Activated CD4-positive, alpha-beta T cell treated with anti-CD3 and anti-CD28 coated beads, Interleukin-2, amount 50 U/mL, for 1 hour (primary cell): ENCODE measurements at places on chromosomes 11 and 22.

DNA sequence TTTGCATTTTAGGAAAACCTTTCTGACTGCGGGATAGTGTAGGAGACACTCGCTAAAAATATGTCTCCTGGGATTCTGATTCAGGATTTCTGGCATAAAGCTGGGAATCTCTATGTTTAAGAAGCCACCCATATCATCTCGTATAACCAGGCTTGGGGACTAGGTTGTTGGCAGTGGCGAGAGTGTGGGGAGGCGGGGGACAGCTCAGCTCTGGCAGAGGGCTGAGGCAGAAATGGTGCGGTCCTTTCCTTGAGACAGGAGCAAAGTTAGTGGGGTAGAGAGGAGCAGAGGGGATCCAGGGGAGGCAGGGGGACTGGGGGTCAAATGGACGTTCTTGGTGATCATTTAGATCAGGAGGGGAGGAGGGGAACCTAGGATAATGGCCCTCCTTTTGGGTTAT, 74.3 kb downstream of the TEAD1 start:
- DNase-seq = no peak

GRCh38 chr22:47411006-47411405, 648.6 kb downstream of the TBC1D22A start:
- DNase-seq = no peak

DNA sequence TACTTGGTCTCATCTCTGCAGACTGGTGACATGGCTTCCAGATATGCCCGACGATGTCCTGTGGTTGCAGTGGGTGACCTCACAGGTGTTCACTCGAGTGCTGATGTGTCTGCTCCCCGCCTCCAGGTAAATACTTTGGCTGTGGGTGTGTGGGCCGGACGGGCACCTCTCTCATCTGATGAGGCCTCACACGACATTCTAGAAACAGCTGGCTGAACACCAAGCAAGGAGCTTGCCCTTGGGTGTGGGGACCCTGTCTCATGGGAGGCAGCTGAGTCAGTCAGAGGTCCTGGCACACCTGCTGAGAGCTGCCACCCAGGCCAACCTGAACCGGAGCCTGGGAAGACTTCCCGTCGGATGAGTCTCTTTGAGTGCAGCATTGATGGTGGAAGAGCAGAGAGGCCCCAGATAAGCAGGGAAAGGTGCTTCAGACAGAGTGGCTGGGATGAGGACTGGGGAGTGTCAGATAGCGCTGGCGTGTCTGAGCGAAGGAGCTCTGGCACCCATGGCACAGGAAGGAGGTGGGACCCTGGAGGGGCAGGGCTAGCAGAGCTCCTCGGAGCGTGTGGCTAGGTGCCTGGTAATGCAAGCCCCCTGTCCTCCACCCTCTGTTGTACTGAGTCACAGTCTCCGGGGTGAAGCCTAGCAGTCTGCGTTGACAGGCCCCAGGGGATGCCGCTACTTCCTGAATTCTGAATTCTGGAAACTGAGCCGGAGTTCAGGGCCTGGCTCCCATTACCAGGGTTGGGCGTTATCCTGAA, 10.4 kb upstream of the SAMM50 start:
- no peak for DNase-seq

DNA sequence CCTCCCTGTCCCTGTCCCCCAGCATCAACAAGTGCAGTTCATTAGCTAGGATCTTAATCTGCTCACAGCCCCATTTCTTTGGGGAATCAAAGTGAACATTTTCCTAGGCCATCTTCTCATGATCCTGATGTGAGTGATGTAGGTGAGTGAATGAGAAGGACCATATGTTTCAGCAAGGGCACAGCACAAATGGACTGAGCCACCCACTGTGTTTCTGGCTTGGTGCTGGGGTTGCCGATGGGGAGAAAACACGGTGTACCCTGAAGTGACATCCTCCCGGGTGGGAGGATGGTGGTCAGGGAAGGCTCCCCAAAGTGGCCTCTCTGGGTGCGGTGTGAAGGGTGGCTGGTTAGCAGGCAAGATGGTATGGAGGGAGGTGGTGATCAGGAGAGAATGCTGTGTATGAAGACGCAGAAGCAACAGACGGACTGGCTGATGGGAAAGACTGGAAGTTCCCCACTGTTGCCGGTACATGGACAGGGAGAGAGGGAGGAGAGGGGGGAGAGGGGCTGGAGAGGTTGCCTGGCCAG, 72.2 kb downstream of the JAM3 start:
- DNase-seq = no peak

DNA sequence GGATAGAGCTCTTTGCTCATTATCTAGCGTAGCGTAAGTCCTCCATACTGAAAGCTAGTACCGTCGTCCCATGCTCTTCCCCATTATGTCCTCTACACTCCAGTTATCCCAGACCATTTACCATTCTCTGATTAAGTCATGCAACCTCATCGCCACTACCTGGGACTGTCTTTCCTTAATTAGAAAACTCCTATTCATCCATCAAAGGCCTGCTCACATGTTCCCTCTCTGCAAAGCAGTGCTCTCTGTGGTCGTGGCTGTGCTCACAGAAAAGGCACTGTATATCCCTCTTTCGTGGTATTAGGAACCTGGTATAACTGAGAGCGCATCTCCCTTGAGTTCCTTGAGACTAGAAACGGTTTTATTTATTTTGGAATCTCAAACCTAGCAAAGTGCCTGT, 253.3 kb downstream of the KIRREL3 start:
- no peak for DNase-seq

- no peak for DNase-seq
Measured at GRCh38 chr22:49999063-49999945, 13.3 kb downstream of the IL17REL start.

DNA sequence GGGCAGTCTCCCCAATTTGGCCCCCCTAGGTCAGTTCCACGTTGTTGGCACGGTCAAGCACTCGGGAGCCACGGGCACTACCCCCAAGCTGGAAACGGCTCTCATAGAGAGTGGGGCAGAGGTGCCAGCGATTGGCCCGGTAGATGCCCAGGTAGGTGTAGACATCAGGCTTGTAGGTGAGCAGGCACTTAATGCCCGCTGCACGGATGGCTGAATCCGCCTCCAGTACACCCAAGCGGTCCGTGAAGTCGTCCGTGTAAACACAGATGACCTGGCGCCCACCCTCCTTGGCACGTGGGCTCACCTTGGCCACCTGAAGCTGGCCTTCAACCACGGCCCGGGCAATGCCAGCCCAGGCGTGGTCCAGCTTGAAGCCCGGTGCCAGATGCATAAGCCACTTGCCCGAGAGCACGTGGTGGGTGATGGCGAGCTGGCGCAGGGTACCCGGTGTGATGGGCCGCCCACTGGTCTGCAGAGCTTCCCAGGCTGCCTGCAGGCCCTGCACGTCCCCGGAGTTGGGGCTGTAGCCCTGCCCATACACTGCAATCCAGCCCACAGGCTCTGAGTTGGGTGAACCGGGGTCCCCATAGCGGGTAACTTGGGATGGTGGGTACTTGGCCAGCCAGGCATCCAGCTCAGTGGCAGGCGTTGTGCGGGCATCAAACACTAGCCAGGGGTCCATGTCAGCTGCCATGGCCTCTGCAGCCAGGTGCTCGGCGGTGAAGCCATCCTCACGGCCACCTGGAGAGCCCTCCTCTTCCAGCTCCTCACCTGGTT, 1.2 kb downstream of the C11orf68 start:
- DNase-seq = no peak

DNA sequence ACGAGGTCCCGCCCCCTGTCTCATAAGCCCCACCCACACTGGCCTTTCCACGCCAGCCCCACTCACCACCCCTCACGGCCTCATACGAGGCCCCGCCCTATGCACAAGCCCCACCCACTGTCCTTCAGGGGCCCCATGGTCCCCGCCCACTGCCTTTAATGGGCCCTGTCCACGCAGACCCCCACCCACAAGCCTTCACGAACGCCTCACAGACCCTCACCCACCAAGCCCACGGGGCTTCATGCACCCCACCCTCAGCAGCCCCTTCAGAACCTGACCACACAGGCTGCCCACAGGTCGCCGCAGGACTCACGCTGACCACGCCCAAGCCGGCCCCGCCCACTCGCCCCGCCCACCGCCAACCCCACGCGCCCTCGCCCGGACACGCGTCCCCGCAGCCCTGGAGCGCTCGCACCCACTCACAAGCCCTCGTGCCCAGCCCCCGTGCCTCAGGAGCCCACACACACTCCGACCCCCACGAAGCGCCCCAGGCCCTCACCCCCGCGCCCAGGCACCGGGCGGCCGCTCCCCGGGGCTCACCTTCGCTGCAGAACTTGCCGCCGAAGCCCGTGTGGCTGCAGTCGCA, 10.5 kb downstream of the NRXN2 start:
- DNase-seq = no peak

- no peak for DNase-seq
Measured at GRCh38 chr11:126899961-126900748, 100.4 kb downstream of the KIRREL3 start.
